ENCODE measurements at places on chromosomes 2 and 18. TPM values are rescaled to one million over a fixed set of nuclear protein-coding genes. Genes with fewer than 3 reads are reported as not detected.
A peak's percentile ranks its signal among the peaks of the same experiment; 100 is the strongest.

Gene LOXHD1
- not detected for total RNA-seq

Gene CDH19
- total RNA-seq = not detected

DNA sequence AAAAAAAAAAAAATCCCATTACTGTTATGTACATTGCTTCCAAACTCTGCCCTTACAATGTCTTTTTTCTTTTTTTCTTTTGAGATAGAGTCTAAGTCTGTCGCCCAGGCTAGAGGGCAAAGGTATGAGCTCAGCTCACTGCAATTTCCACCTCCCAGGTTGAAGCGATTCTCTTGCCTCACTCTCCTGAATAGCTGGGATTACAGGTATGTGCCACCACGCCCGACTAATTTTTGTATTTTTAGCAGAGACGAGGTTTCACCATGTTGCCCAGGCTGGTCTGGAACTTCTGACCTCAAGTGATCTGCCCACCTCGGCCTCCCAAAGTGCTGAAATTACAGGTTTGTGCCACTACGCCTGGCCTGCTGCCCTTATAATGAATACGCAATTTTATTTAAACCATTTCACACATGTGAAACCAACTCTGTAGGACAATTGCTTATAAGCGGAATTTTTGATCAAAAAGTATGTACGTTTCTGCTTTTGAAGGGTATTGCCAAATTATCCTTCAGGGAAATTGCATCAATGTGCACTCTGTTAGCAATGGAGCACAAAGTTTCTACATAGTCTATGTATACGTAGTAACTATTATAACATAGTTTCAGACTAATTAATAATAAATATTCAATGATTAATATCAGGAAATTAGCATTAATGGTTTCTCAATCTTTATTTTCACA lies 55.7 kb upstream of the ACTR3 start:
- no peak overlapping the region for H3K27ac ChIP-seq
- no peaks in the 10 kb centered on the region for H3K4me1 ChIP-seq
- no peaks in the 10 kb centered on the region for H3K36me3 ChIP-seq
- DNase-seq = no peak

Gene DYNAP
- total RNA-seq = not detected

- H3K4me3 ChIP-seq = no peak overlapping the region
- no peaks in the 10 kb centered on the region for H3K4me1 ChIP-seq
- no peak overlapping the region for H3K27ac ChIP-seq
- no peaks in the 10 kb centered on the region for H3K36me3 ChIP-seq
These were observed 288.2 kb downstream of the CTNNA2 start for GRCh38 chr2:79801082-79801481.

Gene LYPD6B
- not detected for total RNA-seq

DNA sequence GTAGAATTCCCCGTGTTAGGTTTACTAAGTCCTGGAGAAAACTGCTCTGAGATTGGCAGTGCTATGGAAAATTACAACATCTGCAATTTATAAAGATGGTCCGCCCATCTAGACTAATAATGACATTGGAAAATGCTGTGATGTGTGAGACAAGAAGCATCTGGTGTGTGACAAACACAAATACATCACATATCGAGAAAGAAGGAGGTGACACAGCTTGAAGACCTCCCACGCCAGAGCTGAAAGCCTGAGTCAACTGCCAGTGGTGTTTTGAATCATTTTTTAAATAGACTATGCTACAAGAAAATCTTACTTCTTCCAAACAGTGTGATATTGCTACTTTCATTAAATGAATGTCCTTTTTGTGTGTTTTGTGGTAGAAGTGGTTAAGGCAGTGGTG lies 8.6 kb upstream of the ANO7 start:
- H3K4me1 ChIP-seq = no peaks in the 10 kb centered on the region
- DNase-seq = no peak
- no peak overlapping the region for H3K4me3 ChIP-seq
- no peaks in the 10 kb centered on the region for H3K27me3 ChIP-seq

Gene CIB4
- total RNA-seq = not detected

Gene MAT2A
- 371 TPM for total RNA-seq

- no peaks in the 10 kb centered on the region for H3K27me3 ChIP-seq
- H3K4me1 ChIP-seq = no peaks in the 10 kb centered on the region
- H3K4me3 ChIP-seq = no peak overlapping the region
- DNase-seq = no peak
These were observed 103.1 kb downstream of the CERS6 start for GRCh38 chr2:168559187-168559586.

GRCh38 chr2:20674974-20675679 lies 8.2 kb downstream of the GDF7 start:
- H3K4me1 ChIP-seq = no peaks in the 10 kb centered on the region
- peaks cover 14% of the 10 kb centered on the region for H3K27me3 ChIP-seq
- no peaks in the 10 kb centered on the region for H3K36me3 ChIP-seq
- no peak overlapping the region for H3K4me3 ChIP-seq
- DNase-seq = no peak
- H3K27ac ChIP-seq = no peak overlapping the region

GRCh38 chr2:151053661-151053990 lies 208.0 kb downstream of the RBM43 start:
- no peak overlapping the region for H3K27ac ChIP-seq
- no peaks in the 10 kb centered on the region for H3K4me1 ChIP-seq
- no peak overlapping the region for H3K4me3 ChIP-seq
- no peaks in the 10 kb centered on the region for H3K27me3 ChIP-seq
- no peaks in the 10 kb centered on the region for H3K36me3 ChIP-seq

GRCh38 chr18:52577795-52578194 lies 237.8 kb downstream of the DCC start:
- no peak for DNase-seq
- H3K36me3 ChIP-seq = no peaks in the 10 kb centered on the region
- H3K4me1 ChIP-seq = no peaks in the 10 kb centered on the region
- H3K27ac ChIP-seq = no peak overlapping the region

DNA sequence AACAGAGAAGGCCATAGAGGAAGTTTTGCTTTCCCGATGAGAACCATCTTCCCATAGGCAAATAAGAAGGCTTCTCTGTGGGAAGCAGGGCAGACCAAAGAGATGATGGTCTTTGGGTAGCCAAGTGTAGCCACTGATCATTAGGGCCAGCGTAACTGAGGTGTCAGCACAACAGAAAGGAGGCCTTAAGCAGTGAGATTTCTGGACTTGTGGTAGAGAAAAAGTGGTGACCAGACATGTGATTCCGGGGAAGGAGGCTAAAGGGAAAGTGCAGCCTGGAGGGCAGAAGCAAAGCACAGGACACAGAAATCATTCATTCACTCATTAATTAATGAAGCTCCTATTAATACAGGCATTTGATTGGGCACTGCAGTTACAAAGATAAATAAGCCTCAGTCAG lies 15.4 kb downstream of the EVA1A start:
- H3K4me3 ChIP-seq = no peak overlapping the region
- no peaks in the 10 kb centered on the region for H3K27me3 ChIP-seq
- no peak for DNase-seq
- no peaks in the 10 kb centered on the region for H3K36me3 ChIP-seq

- H3K4me1 ChIP-seq = no peaks in the 10 kb centered on the region
- no peak overlapping the region for H3K4me3 ChIP-seq
- no peak overlapping the region for H3K27ac ChIP-seq
- no peaks in the 10 kb centered on the region for H3K27me3 ChIP-seq
These were observed 401.9 kb downstream of the LNPK start for GRCh38 chr2:175599966-175600831.

Gene TWIST2
- total RNA-seq = not detected

DNA sequence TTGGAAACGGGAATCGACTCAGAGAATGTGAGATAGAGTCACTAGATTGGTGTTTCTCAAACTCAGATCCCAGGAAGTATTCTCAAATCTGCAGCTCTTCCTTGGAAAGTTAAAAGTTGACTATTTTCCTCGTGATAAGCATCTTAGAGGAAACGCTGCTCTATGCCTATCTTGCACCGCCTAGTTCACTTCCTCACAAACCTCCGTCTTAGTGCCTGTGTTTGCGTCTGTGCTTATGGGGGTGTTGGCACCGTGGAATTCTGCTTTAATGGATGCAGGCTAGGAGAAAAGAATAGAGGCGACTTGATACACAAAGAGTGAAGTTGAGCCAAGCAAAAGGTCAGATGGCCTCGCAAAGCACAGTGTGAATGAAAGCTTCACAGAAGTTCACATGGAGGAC lies 255.3 kb upstream of the ID2 start:
- no peaks in the 10 kb centered on the region for H3K36me3 ChIP-seq
- no peak overlapping the region for H3K27ac ChIP-seq
- no peaks in the 10 kb centered on the region for H3K27me3 ChIP-seq

DNA sequence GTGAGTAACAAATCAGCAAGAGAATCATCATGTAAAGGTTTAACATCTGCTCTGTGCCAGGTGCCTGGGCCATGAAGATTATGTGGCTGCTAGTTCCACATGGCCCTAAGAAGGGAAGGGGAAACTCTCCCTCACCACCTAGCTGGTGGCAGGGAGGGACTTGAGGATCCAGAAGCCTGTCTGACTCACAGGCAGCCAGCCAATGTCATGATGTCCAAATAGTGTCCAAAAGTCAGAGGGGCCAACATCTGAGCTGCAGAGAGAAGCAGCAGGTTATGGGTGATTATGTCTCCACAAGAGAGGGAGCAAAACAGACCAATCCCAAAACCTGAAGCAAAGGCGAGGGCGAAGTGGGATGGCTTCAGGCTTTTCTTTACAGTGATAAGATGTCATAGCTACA lies 61.9 kb upstream of the SPP2 start:
- H3K27me3 ChIP-seq = no peaks in the 10 kb centered on the region
- H3K4me1 ChIP-seq = peaks cover 39% of the 10 kb centered on the region
- no peak for DNase-seq
- no peak overlapping the region for H3K27ac ChIP-seq
- no peak overlapping the region for H3K4me3 ChIP-seq
- H3K36me3 ChIP-seq = no peaks in the 10 kb centered on the region

- no peaks in the 10 kb centered on the region for H3K36me3 ChIP-seq
- no peak for DNase-seq
- no peak overlapping the region for H3K4me3 ChIP-seq
- no peaks in the 10 kb centered on the region for H3K4me1 ChIP-seq
- peaks cover 3% of the 10 kb centered on the region for H3K27me3 ChIP-seq
These were observed 748 bp upstream of the ZNF804A start for GRCh38 chr2:184597571-184597991.

GRCh38 chr2:160252278-160252887 lies 52.3 kb upstream of the ITGB6 start:
- H3K27ac ChIP-seq = no peak overlapping the region
- no peak for DNase-seq
- H3K4me1 ChIP-seq = no peaks in the 10 kb centered on the region
- H3K27me3 ChIP-seq = no peaks in the 10 kb centered on the region
- H3K4me3 ChIP-seq = no peak overlapping the region

GRCh38 chr2:68909793-68910674 lies 38.8 kb upstream of the BMP10 start:
- no peak overlapping the region for H3K27ac ChIP-seq
- H3K4me1 ChIP-seq = peaks cover 58% of the 10 kb centered on the region
- DNase-seq = peak; percentile 54
- no peaks in the 10 kb centered on the region for H3K36me3 ChIP-seq

GRCh38 chr2:3751806-3752205 lies 48.4 kb downstream of the DCDC2C start:
- H3K4me3 ChIP-seq = no peak overlapping the region
- no peak overlapping the region for H3K27ac ChIP-seq
- DNase-seq = no peak
- H3K36me3 ChIP-seq = no peaks in the 10 kb centered on the region

DNA sequence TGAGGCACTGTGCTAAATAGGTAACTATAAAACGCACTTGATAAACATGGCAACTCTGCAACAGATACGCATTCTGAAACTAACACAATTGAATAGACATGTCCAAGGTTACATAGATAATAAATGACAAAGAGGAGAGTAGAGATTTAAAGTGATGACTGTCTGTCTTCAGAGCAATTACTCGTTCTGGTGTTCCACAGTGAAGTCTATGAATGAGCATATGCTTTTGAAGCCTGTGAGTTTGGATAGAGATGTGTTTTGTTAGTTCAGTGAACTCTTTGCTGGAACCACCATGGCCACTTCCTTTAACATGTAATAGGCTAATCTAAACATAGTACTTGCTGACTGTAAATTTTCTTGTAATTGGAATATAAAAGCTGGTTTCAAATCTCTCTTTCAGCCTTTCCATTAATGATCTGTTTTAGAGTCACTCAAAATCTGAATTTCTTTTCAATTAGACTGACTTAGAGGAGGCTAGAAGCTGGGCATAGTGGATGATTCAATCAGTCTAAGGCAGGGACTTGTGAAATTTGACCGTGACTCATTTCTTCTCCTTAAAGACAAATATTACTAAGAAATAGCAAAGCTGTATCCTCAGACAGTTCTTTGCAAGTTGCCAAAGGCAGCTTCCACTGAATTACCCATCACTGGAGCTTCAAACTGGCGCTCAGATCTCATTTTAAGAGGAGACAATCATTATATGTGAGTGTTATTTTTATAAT lies 1130.1 kb upstream of the CELF4 start:
- DNase-seq = no peak
- no peaks in the 10 kb centered on the region for H3K36me3 ChIP-seq
- no peaks in the 10 kb centered on the region for H3K27me3 ChIP-seq
- no peak overlapping the region for H3K27ac ChIP-seq

DNA sequence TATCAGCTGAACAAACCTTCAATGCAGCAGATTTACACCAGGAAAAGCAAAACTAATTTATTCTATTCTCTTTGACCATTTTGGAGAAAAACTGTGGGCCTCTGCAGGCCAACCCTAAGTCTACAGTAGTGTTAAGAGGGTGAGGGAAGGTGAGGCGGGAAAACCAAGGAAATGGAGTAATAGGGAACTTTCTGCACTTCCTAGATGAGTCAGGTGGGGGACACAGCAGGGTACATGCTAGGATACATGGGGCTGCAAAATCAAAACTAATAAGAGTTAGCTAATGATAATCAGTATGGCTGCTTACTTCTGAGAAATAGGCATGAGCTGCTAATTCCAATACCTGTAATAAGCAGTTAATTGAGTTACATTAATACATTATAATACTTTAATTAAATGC lies 66.0 kb upstream of the PGAP1 start:
- H3K27ac ChIP-seq = no peak overlapping the region
- peaks cover 5% of the 10 kb centered on the region for H3K4me1 ChIP-seq
- peaks cover 47% of the 10 kb centered on the region for H3K36me3 ChIP-seq
- DNase-seq = no peak
- H3K4me3 ChIP-seq = no peak overlapping the region

GRCh38 chr2:173027181-173028128 lies 48.2 kb upstream of the MAP3K20 start:
- H3K36me3 ChIP-seq = no peaks in the 10 kb centered on the region
- H3K4me3 ChIP-seq = no peak overlapping the region
- peak; percentile 79 for DNase-seq

Gene PLCL1
- 0.70 TPM for total RNA-seq

DNA sequence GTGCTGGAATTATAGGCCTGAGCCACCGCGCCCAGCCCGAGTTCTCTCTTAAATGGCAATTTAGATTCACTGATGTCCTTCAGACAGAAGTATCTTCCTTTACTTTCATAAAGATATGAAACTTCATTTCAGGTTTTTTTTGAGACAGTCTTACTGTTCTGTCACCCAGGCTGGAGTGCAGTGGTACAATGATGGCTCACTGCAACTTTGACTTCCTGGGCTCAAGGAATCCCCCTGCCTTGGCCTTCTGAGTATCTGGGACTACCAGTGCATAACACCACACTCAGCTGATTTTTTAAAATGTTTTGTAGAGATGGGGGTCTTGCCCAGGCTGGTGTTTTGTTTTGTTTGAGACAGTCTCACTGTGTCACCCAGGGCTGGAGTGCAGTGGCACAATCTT lies 13.2 kb downstream of the ITGB1BP1 start:
- no peak for DNase-seq
- no peaks in the 10 kb centered on the region for H3K4me1 ChIP-seq
- no peak overlapping the region for H3K4me3 ChIP-seq
- peaks cover 21% of the 10 kb centered on the region for H3K36me3 ChIP-seq
- no peaks in the 10 kb centered on the region for H3K27me3 ChIP-seq

- no peak overlapping the region for H3K4me3 ChIP-seq
- H3K4me1 ChIP-seq = no peaks in the 10 kb centered on the region
- no peak for DNase-seq
- no peaks in the 10 kb centered on the region for H3K27me3 ChIP-seq
- H3K36me3 ChIP-seq = no peaks in the 10 kb centered on the region
These were observed 229.7 kb downstream of the EIPR1 start for GRCh38 chr2:3147651-3148530.

All from CD8-positive, alpha-beta memory T cell (primary cell).